Prostate gland (tissue), 2 donors: ENCODE measurements at places on chromosomes 11 and 22. TPM values are rescaled to one million over a fixed set of nuclear protein-coding genes. Genes with fewer than 3 reads are reported as not detected.
A peak's percentile ranks its signal among the peaks of the same experiment; 100 is the strongest.

GRCh38 chr11:2097356-2097997 is 41.7 kb downstream of the IGF2 start:
- H3K27me3 ChIP-seq: no peaks in the 10 kb centered on the region
- H3K4me3 ChIP-seq: no peak overlapping the region
- H3K4me1 ChIP-seq: peaks cover 10% of the 10 kb centered on the region
- H3K27ac ChIP-seq: peak overlapping the region; percentile 70

GRCh38 chr11:76617553-76618265 is 52.8 kb downstream of the LRRC32 start:
- no peaks in the 10 kb centered on the region for H3K27me3 ChIP-seq
- H3K4me1 ChIP-seq: no peaks in the 10 kb centered on the region
- H3K4me3 ChIP-seq: no peak overlapping the region

GRCh38 chr11:86577644-86578636 is 94.5 kb downstream of the ME3 start:
- H3K36me3 ChIP-seq: no peaks in the 10 kb centered on the region
- H3K27ac ChIP-seq: peak overlapping the region; percentile 39
- no peaks in the 10 kb centered on the region for H3K27me3 ChIP-seq

- DNase-seq: no peak
- no peak overlapping the region for H3K27ac ChIP-seq
- H3K4me1 ChIP-seq: no peaks in the 10 kb centered on the region
- no peaks in the 10 kb centered on the region for H3K36me3 ChIP-seq
These were observed 12.3 kb downstream of the BLID start for GRCh38 chr11:122103726-122104125.

- DNase-seq: no peak
- no peak overlapping the region for H3K4me3 ChIP-seq
- H3K4me1 ChIP-seq: no peaks in the 10 kb centered on the region
- H3K27ac ChIP-seq: no peak overlapping the region
These were observed 21.4 kb downstream of the TMPRSS6 start for GRCh38 chr22:37088108-37088605.

- peaks cover 2% of the 10 kb centered on the region for H3K27me3 ChIP-seq
- H3K4me1 ChIP-seq: peaks cover 10% of the 10 kb centered on the region
- peak overlapping the region; percentile 72 for H3K27ac ChIP-seq
- DNase-seq: no peak
- no peaks in the 10 kb centered on the region for H3K36me3 ChIP-seq
- no peak overlapping the region for H3K4me3 ChIP-seq
These were observed 12.2 kb downstream of the NCF4 start for GRCh38 chr22:36872866-36873498.

DNA sequence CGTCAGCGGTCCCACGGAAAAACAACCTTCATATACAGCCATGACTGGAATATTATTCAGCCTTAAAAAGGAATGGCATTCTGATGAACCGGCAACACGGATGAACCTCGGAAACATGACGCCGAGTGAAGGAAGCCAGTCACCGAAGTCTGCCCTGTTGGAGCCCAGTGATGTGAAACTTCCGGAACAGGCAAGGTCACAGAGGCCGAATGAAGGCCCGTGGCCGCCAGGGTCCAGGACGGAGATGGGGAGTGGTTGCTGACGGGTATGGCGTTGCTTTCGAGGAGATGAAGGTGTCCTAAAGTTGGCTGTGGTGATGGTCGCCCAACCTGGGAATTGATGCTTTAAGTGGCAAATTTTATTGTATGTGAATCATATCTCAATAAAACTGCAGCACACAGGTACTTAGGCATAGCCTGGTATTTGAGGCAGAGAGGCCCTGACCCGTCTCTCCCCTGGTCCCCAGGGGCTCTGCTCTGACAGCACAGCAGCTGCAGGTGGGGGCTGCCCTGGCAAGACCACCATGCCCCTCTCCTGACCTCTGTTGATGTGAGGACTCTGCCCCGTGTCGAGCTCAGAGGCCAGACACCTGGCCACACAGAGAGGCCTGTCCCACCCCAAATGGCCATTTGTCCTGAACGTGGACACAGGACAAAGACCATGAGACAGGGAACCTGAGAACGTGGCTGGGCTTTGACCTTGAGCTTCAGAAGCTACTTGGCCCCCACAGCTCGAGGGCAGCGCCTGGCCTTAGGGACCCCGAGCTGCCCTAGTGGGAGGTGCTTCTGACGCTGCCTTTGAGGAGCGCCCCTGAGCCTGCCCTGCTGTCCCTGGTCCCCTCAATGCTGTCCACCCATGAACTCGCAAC is 1090.8 kb downstream of the BRD1 start:
- H3K27ac ChIP-seq: no peak overlapping the region
- no peaks in the 10 kb centered on the region for H3K27me3 ChIP-seq
- no peak overlapping the region for H3K4me3 ChIP-seq
- no peaks in the 10 kb centered on the region for H3K36me3 ChIP-seq

GRCh38 chr11:134579724-134580609 is 167.9 kb upstream of the B3GAT1 start:
- no peak for DNase-seq
- no peaks in the 10 kb centered on the region for H3K4me1 ChIP-seq
- no peak overlapping the region for H3K27ac ChIP-seq
- no peaks in the 10 kb centered on the region for H3K27me3 ChIP-seq

DNA sequence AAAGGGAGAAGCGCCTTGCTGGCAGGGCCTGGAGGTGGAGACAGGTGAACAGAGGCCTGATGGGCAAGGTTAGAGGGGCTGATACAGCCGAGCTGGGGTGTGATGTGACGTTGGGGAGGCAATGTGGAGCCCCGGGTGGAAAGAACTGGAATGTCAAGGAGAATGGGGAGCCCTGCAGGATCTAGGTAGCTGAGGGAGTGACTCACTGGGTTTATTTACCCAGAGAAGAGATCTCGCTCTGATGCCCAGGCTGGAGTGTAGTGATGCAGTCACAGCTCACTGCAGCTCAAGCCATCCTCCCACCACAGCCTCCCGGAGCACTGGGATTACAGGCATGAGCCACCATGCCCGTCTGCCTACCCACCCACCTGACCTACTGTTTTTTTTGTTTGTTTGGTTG is 1.9 kb upstream of the CYB5R3 start:
- no peak for DNase-seq
- H3K27ac ChIP-seq: no peak overlapping the region
- no peaks in the 10 kb centered on the region for H3K27me3 ChIP-seq
- peaks cover 22% of the 10 kb centered on the region for H3K4me1 ChIP-seq
- no peak overlapping the region for H3K4me3 ChIP-seq

GRCh38 chr22:44702479-44703198 is 635 bp downstream of the PRR5 start:
- peak overlapping the region; percentile 63 for H3K4me3 ChIP-seq

- H3K27me3 ChIP-seq: no peaks in the 10 kb centered on the region
- H3K4me1 ChIP-seq: no peaks in the 10 kb centered on the region
- peaks cover 6% of the 10 kb centered on the region for H3K36me3 ChIP-seq
- peak overlapping the region; percentile 41 for H3K27ac ChIP-seq
- no peak overlapping the region for H3K4me3 ChIP-seq
- DNase-seq: no peak
These were observed 20.8 kb downstream of the PIK3IP1 start for GRCh38 chr22:31271485-31271884.

Gene SCGB1D2
- total RNA-seq: 40.5 TPM

Gene SLC25A18
- total RNA-seq: 9.0 TPM

Gene IFTAP
- total RNA-seq: 38.1 TPM

Gene MFRP
- total RNA-seq: not detected
